ENCODE measurements at places on chromosomes 7 and 10.

GRCh38 chr10:132534391-132535064 lies 3.1 kb upstream of the INPP5A start:
- no peak for DNase-seq

- no peak for DNase-seq
Measured at GRCh38 chr10:69075431-69075830, 12.5 kb upstream of the SRGN start.

DNA sequence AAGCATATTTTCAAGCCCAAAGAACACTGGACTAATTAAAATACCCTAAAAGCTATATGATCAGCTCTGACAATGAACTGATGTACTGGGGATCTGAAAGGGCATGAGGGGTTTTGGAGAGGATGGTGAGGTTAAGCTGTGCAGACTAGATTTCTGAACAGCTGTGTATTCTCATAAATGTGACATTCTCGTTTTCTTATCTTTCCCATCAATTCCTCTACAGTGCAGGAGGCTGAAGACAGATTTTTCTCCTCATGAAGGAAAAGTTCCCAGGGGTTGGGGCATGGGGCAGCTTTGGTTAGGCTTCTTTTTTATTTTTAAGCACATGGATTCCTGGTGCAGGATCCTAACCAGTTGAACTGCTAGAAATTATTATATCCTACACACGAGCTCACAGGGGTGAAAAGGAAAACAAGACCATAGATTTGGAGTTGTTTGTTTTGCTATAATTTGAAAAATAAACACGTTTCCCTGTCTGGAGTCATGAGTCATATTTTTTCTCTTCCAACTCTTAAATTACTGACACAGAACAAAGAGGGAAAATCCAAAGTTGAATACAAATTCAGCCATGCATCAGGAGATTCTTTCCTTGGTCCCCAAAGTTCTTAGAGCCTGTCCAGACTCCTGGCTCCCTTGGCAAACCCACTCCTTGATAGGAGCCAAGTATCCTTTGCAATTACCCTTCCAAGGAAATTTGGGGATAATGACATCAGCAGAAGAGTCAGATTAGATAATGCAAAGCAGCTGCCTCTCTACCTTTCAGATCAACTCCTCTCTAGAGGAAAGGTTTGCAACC lies 147.7 kb upstream of the NPVF start:
- DNase-seq, result no peak

DNA sequence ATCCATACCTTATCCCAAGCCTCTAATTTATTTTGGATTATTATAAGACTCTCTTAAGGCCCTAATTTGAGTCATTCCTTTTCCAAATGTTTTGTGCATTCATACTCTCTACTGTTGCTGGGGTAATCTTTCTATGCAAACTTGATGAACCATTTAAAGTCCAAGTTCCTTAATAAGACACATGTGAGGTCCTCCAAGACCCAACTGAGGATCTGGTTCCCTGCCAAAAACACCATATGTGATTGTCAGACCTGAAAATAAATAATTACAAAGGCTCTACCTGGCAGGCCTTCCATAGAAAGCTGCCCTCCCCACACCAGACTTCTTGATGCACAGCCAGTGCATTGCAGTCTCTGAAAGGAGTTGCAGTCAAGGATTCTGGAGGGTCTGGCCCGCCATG lies 257.9 kb upstream of the AKR1E2 start:
- DNase-seq, result no peak

- peak; percentile 13 for DNase-seq
Measured at GRCh38 chr10:126872768-126873167, 32.5 kb upstream of the DOCK1 start.

- no peak for DNase-seq
Measured at GRCh38 chr7:150620061-150620460, 12.1 kb downstream of the GIMAP6 start.

GRCh38 chr10:84217746-84218145 lies 7.6 kb downstream of the LRIT2 start:
- DNase-seq, result no peak

DNA sequence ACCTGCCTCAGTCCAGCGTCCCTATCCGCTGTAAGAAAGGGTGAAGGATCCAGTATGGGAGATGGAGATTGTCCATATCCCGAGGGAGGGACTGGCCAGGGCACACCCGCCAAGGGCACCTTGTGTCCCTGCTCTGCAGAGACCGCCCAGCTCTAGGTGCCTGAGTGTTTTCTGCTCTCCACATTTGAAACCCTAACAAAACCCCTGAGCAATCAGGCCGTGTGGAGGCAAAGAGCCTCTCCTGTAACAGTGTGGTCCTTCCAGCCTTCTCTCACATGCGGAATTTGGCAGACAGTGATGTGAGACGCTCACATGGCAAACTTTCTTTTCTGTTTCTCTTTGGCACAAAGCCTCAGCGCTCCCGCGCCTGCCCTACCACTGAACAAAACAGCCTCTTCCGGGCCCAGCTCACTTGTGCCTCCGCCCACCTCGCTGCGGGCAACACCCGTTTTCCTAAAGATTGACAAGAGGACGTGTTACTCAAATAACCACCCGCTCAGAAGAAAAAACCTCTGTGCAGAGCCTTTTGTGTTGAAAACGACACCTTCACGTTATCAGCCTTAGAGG lies 514.8 kb downstream of the DNAJB6 start:
- peak; percentile 13 for DNase-seq

- peak; percentile 52 for DNase-seq
Measured at GRCh38 chr10:97771055-97771891, 526 bp downstream of the SFRP5 start.

DNA sequence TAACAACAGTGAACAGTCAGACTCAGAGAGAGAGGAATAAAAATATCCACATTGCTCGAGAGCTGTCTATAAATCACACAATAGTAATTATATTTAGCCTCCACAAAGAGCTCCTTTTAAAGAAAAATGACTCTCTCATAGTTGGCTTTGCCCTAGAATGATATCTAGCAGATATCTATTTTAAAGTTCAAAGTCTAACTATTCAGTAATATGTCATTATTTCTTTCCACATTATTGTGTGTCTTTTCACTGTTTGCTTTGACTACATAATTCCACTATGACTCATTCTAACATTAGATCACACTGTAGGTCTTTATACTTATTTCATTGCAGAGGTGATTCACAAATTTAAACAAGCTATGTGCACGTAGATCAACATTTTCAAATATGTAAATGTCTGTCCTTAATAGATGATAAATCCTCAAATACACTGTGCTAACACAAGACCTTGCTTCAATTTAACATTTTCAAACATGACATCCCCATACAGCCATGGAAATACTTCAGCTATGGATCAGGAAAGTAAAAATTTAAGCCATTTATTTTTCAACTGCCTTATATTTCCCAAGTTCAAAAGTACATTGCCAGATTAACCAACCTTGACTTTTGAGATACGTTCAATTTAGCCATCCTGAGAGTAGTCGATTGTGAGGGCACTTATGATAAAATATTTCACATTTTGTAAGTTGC lies 99.9 kb upstream of the AKR1E2 start:
- peak; percentile 87 for DNase-seq

- DNase-seq, result no peak
Measured at GRCh38 chr7:80779456-80779855, 139.4 kb downstream of the SEMA3C start.

GRCh38 chr7:147912291-147912690 lies 678.3 kb upstream of the C7orf33 start:
- no peak for DNase-seq

GRCh38 chr10:112631501-112632400 lies 184.7 kb downstream of the VTI1A start:
- DNase-seq, result peak; percentile 85

DNA sequence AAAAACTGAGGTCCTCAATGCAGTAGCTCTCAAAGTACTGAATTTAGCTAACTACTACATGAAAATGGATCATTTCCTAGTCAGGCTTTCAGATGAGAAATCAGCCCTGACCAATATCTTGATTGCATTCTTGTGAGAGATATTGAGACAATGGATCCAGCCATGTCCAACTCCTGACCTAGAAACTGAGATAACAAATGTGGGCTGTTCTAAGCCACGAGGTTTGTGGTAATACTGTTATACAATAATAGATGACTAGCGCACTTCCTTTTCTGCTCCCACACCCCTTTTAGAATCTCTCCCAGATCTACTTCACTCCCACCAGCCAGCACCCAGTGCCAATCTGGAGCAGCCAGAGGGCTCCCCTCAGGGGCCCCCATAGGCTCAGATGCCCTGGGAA lies 209.3 kb upstream of the KMT2E start:
- no peak for DNase-seq

DNA sequence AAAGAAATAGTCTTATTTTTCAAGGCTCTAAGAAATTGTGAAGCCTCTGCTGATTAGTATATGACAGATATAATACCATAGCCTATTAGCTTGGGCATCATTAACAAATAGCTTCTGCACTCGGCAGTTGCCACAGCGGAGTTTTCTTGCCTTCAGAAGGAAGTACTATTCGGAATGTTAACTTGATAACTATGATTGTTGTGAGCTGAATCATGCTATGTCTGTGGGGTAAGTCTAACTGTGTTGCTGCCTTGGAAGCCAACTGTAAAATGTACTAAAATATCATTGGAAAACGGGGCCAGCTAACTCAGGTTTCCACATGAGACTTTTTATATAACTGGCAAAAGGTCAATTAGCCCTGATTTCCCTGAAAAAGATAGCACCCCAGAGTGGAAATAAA lies 93.2 kb downstream of the TWIST1 start:
- peak; percentile 95 for DNase-seq

- DNase-seq, result no peak
Measured at GRCh38 chr10:18217577-18217976, 77.4 kb downstream of the CACNB2 start.

DNA sequence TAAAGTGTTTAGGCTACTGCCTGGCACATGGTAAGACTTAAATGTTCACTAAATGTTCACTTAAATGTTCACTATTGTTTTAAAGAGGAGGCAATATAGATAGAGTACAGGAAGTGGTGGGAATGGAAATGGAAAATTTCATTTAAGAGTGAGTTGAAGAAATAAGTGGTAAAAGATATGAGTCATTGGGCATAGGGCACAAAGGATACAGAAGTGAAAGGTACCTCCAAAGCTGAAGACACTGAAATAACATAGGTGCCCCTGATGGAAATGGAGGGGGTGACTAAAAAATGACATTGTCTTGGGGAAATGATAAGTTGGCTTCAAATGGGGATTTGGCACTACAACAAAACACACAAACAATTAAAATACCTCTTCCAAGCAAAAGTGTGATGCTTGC lies 5.2 kb upstream of the FRA10AC1 start:
- no peak for DNase-seq

DNA sequence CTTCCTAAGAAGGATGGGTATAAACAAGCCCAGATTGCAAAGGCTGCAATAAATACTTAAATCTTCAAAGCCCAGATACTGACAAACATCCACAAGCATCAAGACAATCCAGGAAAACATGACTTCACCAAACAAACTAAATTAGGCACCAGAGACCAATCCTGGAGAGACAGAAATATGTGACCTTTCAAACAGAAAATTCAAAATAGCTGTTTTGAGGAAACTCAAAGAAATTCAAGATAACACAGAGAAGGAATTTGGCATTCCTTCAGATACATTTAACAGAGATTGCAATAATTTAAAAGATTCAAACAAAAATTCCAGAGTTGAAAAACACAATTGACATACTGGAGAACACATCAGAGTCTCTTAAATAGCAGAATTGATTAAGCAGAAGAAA lies 23.0 kb downstream of the GSDME start:
- peak; percentile 39 for DNase-seq

- no peak for DNase-seq
Measured at GRCh38 chr7:142874409-142874808, 11.1 kb downstream of the TRPV6 start.

GRCh38 chr10:131694168-131694780 lies 206.5 kb upstream of the PPP2R2D start:
- no peak for DNase-seq

GRCh38 chr10:62175251-62175650 lies 93.4 kb downstream of the RTKN2 start:
- DNase-seq, result peak; percentile 59

- DNase-seq, result no peak
Measured at GRCh38 chr7:134085311-134085710, 41.8 kb upstream of the LRGUK start.

GRCh38 chr10:91987397-91988037 lies 63.9 kb downstream of the BTAF1 start:
- DNase-seq, result peak; percentile 39

DNA sequence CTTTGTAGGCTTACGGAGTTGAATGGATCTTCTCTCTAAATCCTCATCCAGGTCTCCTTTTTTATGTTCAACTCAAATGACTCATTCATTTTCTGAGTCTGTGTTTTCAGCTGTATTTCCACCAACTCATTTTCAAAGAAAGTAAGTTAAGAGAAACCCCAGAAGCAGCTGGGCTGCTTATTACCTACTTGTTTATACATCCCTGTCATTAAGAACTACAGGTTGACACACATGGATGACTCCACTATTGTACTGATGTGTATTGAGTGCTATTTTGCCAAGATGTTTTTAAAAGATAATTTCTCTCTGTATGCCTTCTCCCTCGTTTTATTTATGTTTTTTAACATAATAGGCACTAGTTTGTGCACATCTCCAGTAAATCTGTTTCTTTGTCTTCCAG lies 41.9 kb downstream of the DGKI start:
- DNase-seq, result no peak

Measured in iris pigment epithelial cell (primary cell).